COR-L47 (cell line): ENCODE measurements at places on chromosomes 2 and 18.

DNA sequence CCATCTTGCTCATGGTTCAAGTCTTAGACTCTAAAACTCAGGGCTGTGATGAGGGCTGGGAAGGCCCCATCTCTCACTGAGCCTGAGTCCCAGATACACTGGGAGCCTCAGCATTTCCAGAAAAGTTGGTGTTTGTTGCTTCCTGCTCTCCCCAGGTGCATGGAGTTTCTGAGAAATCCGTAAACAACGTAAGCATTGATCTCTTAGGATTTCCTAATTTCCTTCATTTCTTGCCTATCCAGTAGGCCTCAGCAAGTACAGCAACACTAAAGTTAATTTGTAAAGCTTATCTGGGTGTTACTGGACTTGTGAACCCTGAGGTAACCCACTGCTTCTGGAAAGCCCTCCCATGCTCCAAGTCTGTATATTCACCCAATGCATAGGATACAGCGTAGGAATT, 199.4 kb upstream of the SIX3 start:
- DNase-seq = no peak

GRCh38 chr2:241943209-241943850, 73.8 kb downstream of the RTP5 start:
- no peak for DNase-seq

- DNase-seq = no peak
Observed at GRCh38 chr18:48734460-48734859, 195.6 kb downstream of the CTIF start.

- DNase-seq = no peak
Observed at GRCh38 chr2:43025709-43026295, 200.6 kb downstream of the ZFP36L2 start.

DNA sequence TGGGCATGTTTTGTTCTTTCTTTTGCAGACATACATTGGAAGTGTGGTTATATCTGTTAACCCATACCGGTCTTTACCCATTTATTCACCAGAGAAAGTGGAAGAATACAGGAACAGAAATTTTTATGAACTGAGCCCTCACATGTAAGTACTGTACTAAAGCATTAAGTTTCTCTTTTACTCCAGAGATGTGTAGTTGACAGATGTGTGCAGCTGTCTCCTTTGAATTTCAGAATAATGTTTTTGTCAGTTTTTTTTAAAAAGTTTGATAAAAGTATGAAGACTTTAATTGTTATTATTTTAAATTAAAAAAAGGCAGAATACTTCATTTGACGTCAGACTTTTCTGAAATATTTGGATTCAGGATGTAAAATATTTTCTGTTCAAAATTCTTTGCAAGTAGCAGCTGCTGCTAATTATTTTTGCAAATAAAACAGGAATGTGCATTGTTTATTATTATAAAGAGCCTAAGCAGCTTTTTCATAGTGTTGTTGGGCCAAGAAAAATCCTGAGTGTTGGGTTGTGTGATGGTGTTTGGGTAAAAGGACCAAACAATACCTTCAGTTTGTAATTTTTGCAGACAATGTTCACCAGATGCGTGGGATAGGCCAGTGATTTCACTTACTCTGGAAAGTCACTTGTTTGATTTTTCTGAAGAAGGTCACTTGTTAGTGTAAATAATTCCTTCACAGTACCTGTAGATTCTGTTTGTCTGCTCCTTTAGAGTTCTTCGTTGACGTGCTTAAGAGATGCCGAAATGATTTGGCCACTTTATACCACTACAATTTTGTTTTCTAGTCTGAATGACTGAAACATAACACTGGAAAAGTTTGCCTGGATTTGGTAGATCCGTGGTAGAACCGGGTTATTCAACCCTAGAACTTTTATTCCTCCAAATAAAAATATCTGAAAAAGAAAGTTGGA, 51.1 kb downstream of the MYO1B start:
- DNase-seq = no peak
